ENCODE measurements at places on chromosomes 7 and 10. TPM values are rescaled to one million over a fixed set of nuclear protein-coding genes. Genes with fewer than 3 reads are reported as not detected.

Gene GPC2
- 49.6 TPM for total RNA-seq

Gene CTAGE8
- total RNA-seq, result not detected

Gene TBXAS1
- total RNA-seq, result 6.0 TPM

Gene LRRC4
- 21.2 TPM for total RNA-seq

Gene PTF1A
- total RNA-seq, result not detected

Gene CALY
- 36.4 TPM for total RNA-seq
